Activated naive CD8-positive, alpha-beta T cell treated with anti-CD3 and anti-CD28 coated beads, Interleukin-2, amount 50 U/mL, for 16 hours (primary cell): ENCODE measurements at places on chromosomes 11 and 22.

GRCh38 chr22:19446603-19447329 is 745 bp downstream of the C22orf39 start:
- DNase-seq: no peak

DNA sequence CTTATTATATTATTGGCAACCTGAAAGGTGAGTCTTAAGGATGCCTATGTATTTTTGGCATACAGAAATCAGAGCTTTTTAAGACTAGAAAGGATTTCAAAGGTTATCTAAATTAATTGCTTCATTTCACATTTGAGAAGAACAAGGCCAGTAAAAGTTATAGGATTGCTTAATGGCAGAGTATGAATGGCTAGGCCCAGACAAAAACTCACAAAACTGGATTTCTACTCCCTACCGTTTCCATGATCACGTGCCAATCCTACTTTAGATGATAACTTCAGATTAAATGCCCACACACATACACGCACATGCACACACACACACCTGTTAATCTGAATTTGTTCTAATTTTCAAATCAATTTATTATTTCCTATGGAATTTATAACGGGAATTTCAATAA is 1.8 kb upstream of the PDE3B start:
- DNase-seq: no peak

- no peak for DNase-seq
Measured at GRCh38 chr22:38864361-38865191, 7.4 kb downstream of the CBX6 start.

GRCh38 chr22:47445716-47446290 is 683.4 kb downstream of the TBC1D22A start:
- no peak for DNase-seq

DNA sequence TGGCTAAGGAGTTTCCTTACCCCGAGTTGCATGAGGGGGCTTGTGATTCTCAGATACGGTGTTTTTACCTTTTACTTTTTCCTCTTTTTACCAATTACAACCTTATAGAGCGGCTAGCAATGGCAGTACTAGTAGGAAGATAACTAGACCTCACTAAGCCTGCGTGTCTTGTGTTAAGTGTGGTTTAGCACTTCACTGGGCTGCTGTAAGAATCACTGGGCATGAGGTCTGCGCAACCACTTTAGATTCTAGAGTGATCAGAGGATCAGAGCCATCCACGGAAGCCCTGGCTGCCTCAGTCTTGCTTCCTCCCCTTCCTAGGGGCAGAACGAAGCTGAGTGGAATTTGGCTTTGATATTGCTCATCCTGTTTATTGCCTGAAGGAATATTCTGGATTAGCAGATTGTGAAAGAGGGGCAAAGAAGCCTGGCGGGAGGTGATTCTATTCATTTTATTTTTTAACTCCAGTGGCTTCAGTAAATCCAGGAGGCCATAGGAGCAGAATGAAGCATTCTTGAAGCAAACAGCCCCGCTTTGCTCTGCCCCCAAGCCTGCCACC is 88.5 kb downstream of the GRAMD1B start:
- DNase-seq: no peak

DNA sequence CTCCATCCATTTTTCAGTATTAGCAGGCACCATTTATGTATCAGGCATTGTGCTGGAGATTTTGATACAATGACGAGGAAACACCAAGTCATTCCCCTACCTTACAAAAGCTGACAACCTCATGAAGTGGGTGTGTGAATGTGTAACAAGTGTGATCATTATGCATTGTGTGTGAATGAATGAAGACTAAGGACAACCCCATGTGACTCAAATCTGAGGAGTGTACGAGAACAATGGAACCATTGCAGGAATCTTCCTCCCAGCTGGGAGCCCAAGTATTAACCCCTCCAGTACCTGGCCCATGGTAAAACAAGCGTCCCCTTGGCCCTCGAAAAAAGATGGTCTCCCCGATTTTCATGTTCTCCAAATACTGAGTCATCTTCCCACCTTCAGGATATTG is 4.4 kb downstream of the CYB5R2 start:
- no peak for DNase-seq

- DNase-seq: no peak
Measured at GRCh38 chr11:128948583-128948982, 5.9 kb upstream of the TP53AIP1 start.

GRCh38 chr11:484616-485015 is 22.4 kb downstream of the RNH1 start:
- DNase-seq: no peak

GRCh38 chr11:107337917-107338316 is 119.7 kb downstream of the CWF19L2 start:
- DNase-seq: no peak
